ENCODE measurements at places on chromosomes 3 and 15.

GRCh38 chr3:3240986-3241385 is 61.5 kb upstream of the CRBN start:
- no peak for DNase-seq

DNA sequence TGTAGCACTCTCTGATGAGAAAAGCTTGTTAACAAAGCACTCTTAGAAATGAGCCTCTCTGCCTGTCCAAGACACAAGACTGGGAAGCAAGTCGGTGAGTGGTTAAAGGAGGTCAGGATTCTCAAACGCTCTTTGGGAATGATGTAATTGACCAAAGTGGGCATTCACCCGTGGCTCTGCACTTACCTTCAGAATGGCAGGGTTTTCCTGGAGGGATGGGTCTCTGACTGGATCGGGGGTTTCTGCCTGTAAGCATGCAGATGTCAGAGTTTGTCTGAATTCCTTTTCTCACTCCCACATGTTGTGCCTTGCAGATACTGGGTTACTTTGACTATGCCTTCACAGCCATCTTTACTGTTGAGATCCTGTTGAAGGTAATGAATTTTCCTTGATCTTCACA is 106.3 kb downstream of the CHDH start:
- DNase-seq = no peak

GRCh38 chr15:34241376-34242330 is 16.8 kb downstream of the EMC4 start:
- DNase-seq = no peak

DNA sequence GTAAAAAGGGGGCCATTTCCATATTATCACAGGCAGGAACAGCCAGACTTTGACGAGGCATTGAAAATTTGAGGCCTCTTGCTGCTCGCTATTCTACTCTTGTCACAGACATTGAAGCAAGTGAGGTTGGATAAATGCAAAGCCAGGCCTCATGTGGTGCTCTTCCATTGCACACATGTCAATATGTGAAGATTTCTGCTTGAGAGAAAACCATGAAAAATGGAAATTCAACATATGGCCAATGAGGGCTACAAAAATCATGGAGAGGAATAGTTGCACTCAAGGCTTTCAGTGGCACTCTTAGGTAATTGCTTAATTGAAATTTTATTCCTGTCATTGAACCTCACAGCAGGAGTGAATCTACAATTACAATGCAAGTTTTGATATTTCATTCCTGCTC is 185.6 kb upstream of the MBNL1 start:
- DNase-seq = no peak

GRCh38 chr15:70374096-70374495 is 276.4 kb upstream of the TLE3 start:
- DNase-seq = no peak

DNA sequence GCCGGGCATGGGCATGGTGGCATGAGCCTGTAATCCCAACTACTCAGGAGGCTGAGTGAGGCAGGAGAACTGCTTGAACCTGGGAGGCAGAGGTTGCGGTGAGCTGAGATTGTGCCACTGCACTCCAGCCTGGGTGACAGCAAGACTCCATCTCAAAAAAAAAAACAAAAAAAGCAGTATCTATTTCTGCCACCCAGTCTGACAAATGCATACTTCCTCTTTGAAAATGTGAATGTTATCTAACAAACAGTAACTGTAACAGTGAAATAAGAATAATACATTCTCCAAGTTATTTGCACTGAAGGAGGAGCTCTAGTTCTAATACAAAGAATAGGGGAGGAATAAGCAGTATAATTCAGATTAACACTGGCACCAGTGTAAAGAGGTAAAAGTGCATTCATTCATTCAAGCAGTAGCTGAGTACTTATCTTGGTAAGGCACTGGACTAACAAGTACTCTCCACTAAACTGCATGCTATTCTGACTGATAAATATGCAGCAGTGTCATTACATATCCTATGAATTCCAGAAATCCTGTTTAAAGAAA is 12.9 kb downstream of the VPS13C start:
- DNase-seq = no peak

- no peak for DNase-seq
Measured at GRCh38 chr3:159910991-159911663, 77.5 kb upstream of the IL12A start.

- DNase-seq = no peak
Measured at GRCh38 chr3:8320711-8321458, 180.7 kb upstream of the LMCD1 start.

GRCh38 chr3:141148169-141148568 is 83.5 kb upstream of the PXYLP1 start:
- DNase-seq = no peak

GRCh38 chr15:67840749-67841512 is 1.1 kb upstream of the RNU6-1 start:
- no peak for DNase-seq

GRCh38 chr3:57354768-57355167 is 62.3 kb upstream of the ASB14 start:
- no peak for DNase-seq

DNA sequence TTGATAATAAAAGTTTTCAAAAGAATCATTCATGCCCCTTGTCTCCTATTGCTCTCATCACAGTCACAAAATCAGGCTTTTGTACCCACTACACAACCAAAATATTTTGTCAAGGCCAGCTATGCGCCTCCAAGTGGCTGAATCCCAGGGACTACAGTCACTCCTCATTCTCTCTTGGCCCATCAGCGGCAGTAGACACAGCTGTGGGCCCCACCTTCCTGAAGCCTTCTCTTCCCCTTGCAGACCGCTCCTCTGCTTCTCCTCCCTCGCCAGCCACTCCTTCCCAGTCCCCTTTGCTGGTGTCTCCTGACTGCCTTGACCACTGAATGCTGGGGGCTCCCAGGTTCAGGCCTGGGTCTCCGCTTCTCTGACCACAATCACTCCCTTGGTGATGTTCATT is 52.1 kb downstream of the LSM3 start:
- DNase-seq = no peak

GRCh38 chr15:38666865-38667510 is 102.4 kb upstream of the RASGRP1 start:
- DNase-seq = no peak

DNA sequence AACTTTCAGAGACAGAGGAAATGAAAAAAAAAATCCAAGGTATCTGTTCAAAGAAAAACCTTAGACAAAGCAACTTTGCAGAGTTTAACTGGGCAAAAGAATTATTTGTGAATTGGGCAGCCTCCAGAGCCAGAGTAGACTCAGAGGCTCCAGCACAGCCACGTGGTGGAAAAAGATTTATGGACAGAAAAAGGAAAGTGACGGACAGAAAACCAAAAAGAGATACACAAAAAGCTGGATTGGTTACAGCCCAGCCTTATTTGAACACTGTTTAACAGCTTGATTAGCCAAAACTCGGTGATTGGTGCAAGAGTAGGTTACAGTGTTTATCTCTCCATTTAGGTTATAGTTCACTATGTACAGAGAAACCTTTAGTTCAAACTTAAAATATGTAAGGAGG is 23.7 kb upstream of the GPD1L start:
- no peak for DNase-seq

DNA sequence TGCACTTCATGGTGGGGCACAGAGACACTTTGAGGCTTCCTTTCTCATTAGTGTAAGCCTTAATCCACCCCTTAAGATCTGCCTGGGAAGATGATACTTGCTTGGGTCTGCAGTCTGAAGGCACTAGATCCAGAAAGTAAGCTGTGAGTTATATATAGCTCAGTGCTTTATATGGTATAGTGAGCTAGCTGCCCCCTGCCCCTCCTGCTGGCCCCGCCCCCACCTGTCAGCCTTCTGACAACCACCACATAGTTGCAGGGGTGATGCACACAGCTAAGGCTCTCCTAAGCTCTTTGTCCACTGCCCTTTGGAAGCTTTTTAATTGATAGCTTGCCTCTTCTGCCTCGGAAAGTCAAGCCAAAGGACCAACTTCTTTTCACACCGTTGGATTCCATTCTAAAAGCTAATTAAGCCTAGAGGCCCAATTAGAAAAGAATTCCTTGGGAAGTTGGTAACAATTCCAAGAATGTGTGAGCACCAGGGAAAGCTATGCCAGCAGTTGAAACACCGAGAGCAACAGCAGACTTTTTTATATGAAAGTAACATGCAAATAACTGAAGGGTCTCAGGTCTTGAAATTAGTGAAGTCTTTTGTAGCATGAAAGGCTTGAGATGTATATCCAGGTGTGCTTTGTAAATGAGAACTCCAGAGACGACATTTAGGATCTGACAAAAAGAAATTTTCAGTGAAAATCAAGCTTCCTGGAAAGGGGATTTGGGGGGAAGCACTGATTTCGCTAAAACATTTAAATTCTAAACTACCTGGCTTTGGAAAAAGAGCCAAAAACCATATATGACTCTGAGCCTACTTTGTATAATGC is 2.3 kb downstream of the TPM1 start:
- no peak for DNase-seq

- DNase-seq = no peak
Measured at GRCh38 chr15:43903864-43904290, 77.1 kb downstream of the WDR76 start.

GRCh38 chr3:45056608-45057301 is 30.7 kb downstream of the CLEC3B start:
- no peak for DNase-seq

GRCh38 chr15:29838352-29839010 is 16.2 kb upstream of the TJP1 start:
- peak; percentile 78 for DNase-seq

DNA sequence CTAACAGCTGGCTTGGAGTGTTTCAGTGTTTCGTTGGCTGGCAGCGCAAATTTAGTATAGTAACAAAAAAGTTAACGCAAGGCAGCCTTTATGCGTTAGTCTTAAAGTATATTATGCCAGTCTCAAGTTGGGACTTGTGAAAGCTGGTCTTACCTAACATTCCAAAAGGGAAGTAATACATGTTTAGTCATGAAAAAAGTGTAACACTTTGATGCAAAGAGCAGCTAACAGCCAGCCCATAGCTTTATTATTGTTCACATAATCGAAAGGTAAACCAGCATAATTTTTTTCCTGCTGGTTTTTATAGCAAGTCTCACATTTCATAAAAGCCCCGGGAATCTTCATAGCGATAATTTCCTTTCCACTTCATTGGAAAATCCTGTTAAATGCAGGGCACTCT is 2.4 kb upstream of the GPR87 start:
- peak; percentile 97 for DNase-seq

GRCh38 chr15:74789171-74789631 is 7.3 kb downstream of the CSK start:
- no peak for DNase-seq

DNA sequence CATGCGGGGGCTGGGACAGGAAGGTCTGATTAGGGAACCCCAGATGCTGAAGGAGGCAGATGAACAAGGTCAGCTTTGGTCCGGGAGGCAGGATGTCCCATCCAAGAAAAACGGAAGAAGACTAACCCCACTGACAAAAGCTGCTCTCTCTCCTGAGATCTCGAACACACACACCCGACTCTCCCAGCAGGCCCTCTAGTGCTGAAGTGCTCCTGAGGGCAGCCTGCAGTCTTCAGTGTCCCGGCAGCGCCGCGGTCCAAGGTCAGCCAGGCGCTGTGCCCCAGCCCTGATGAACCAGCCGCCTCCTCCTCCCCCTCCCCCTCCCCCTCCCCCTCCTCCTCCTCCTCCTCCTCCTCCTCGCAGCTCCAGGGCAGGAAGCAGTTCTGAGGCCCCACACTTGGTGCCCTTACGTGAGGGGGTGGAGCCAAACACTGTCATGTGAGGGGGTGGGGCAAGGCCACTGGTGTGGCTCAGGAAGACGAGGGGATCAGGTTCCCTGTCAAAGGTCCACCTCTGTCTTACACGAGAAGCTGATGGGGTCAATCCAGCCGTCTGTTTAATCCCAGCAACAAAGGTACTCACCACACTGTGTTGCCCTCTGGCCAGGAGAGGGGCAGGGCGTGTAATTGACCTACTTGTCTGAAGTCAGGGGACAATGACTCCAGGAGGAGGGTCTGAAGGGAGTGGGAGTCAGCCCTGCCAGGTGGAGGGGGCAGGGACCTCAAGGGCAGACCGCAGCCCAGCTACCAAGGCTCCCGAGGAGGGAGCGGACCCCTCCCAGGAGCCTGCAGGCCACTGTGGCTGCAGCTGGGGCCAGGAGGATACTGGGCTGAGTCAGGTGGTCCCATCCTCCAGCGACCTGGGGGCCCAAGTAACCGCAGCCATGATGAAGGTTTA is 34.3 kb downstream of the PRR23E start:
- DNase-seq = peak; percentile 35

DNA sequence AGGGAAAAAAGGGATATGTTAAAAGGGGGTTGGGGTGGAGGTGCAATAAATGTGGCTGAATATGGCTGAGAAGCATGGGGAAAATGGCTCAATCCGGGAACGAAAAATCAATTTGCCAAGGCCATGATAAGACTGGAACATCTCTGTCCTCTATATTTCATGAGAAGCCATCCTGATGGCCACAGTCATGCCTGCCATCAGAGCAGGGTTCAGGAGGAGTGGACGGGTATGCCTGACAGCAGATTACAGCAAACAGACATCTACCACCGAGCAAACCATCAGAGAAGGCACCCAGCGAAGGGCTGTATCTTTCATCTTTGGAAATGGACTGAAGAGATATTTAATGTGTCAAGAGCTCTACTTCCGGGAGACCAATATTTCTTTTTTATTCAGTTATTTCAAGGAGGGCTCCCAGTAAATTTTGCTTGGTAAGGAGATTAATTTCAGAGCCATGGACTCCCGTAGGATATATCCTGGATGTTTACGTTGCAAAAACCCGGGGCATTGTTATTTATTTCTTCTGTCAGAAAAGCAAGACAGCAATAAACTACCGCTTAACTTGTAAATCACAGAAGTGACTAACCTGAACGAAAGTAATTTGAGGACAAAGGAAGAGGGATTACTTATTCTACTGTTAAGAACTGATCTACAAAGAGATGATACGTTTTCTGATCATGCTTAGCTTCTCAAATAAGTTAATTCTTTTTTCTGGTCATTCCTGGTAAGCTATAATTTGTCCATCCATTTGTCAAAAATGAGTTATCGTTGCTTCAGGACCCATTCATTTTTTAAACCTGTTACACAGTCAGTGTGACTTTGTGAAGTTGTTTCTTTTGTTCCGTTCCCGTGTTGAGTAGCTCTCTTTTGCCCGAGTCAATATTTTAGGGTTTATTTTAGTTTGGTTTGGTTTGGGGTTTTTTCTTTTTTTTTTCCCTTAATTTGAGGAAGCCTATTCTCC is 80.6 kb upstream of the CHD2 start:
- no peak for DNase-seq

DNA sequence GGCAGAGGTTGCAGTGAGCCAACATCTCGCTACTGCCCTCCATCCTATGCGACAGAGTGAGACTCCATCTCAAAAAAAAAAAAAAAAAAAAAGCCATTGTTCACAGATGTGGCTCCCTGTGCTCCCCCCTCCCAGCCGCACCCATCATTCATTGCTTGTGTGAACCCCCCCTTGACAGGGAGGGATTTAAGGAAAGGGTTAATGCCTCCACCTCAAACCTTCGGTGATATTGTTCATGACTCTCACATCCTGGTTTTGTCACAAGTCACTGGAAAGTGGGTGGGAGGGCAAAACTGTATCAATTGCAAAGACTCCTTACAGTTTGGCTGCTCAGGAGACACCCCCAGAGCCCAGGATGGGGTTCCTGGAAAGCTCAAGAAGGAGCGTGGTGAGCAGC is 7.7 kb downstream of the SLC6A6 start:
- no peak for DNase-seq
